ENCODE measurements at places on chromosomes 6 and 20.

DNA sequence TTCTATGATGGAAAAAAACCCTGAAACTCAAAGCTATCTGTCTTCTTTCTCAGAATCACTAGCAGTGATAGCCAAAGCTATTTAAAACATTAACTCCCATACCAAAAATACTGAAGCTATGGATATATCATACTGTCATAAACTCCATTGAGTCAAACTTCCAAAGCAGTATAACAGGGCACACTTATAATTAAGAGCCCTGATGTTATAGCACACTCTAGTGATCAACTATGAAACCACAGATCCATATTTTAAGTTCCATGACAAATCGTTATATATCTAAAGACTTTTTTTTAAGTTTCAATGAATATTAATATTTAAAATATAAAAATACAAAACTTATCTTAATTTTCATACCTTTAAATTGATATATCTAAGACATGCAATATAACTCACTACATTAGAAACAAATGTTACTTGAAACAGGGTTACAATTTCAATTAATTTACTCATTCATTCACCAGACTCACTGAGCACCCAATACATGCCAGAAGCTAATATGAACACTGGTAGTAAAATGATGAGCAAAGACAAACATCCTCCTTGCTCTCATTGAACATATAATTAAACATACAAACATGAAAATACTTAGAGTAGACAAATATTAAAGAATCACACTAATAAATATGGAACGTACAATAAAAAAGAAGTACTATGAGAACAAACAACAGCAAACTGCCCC lies 69.3 kb downstream of the IBTK start:
- no peak for DNase-seq

DNA sequence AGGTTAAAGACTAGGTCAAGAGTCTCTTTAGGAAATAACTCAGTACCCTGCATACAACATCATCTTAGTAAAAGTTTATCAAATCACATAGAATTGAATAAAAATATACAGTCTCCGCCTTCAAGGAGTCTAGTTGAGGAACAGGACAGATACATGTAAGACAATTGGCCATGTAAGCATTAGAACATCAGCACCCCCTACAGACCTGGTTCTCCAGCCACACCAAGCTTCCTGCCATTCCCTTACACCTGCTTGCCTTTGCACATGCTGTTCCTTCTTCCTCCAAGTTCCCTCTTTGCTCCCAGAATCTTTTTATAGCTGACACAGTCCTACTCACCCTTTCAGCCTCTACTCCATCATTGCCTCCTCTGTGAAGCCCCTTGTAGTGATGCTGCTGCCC lies 187.8 kb upstream of the LRFN2 start:
- no peak for DNase-seq

GRCh38 chr6:14765721-14766390 lies 480.0 kb upstream of the JARID2 start:
- DNase-seq = no peak

GRCh38 chr6:87738744-87739143 lies 36.7 kb upstream of the AKIRIN2 start:
- no peak for DNase-seq

DNA sequence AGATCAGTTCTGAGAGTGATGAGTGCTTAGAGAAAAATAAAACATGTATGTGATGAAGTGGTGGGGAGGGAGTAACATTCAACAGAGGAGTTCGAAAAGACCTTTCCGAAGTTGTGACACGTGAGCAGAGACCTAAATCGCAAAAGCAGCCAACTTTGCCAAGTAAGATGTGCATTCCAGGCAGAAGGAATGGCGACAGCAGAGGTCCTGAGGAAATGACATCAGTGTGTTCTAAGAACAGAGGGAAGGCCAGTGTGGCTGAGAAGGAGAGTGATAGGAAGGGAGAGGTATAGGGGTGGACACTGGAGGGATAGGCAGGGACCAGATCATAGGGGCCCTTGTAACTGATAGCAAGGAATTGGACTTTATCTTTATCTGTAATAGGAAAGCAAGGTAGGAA lies 51.3 kb downstream of the ADAT2 start:
- no peak for DNase-seq

- DNase-seq = no peak
Observed at GRCh38 chr6:34317172-34317477, 68.3 kb upstream of the SMIM29 start.

DNA sequence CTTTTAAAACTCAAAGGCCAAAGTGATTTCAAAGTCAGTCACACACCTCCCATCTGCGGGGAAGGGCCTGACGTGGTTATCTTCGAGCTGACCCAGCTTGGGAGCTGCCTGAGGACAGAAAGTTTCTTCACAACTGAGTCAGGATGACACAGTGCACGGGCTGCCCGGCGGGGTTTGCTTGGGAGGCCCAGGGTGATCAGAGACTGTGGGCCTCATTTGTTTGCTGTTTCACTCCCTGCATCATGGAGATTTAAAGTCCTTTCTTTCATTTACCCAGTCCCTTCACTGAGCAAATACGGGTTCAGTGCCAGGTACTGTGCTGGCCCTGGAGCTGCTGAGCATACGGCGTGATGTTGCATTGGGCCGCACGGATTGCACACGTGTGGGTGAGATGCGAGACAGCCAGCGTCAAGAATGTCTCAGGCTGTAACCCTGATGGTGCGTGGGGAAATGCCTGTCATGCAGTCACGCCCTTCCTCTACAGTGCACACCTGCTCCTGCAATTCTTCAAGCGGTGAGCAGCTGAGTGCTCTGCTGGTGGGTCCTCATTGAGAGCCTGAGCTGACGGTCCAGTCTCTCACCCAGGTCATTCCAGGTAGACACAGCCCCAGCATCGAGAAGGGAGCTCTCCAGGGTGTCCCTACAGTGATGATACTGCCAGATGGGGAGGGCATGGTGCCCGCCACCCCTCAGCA lies 82.7 kb upstream of the PMEPA1 start:
- DNase-seq = no peak

- DNase-seq = peak; percentile 15
Observed at GRCh38 chr20:57657535-57658446, 37.6 kb upstream of the ZBP1 start.

- no peak for DNase-seq
Observed at GRCh38 chr20:62269378-62269777, 31.1 kb downstream of the OSBPL2 start.

GRCh38 chr20:2231701-2232100 lies 64.1 kb upstream of the TGM3 start:
- no peak for DNase-seq

- no peak for DNase-seq
Observed at GRCh38 chr20:24743641-24744040, 205.4 kb upstream of the CST7 start.

GRCh38 chr20:14715400-14715799 lies 378.0 kb upstream of the FLRT3 start:
- DNase-seq = no peak

DNA sequence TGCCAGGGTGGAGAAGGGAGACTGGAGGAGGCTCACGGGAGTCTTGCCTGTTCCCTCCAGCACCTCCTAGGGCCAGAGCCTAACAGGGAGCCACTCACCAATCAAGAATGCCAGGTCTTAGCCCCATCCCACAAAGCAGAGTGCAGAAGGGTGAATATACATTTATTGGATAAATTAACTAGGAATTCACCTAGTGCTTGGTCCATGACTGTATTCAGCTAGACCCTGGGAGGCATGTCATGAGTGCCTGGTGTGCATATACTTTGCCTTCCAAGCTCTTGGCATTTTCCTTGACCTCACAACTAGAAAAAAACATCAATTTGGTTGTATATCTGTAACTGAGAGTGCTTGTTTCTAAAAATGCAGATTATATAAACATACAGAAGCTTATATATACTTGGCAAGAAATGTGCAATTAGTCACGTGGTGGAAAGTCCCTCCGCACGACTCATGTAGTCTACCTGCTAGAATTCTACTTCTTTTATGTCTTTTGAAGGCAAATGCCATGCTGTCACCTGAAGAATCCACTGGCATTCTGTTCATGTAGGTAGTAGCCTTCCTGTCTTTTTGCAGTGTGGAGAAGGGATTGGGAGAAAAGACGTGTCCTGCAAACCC lies 991.0 kb downstream of the KIF16B start:
- DNase-seq = no peak

- DNase-seq = no peak
Observed at GRCh38 chr6:76347539-76347938, 275.1 kb upstream of the IMPG1 start.

GRCh38 chr6:75849329-75850025 lies 100.4 kb downstream of the MYO6 start:
- DNase-seq = peak; percentile 8

DNA sequence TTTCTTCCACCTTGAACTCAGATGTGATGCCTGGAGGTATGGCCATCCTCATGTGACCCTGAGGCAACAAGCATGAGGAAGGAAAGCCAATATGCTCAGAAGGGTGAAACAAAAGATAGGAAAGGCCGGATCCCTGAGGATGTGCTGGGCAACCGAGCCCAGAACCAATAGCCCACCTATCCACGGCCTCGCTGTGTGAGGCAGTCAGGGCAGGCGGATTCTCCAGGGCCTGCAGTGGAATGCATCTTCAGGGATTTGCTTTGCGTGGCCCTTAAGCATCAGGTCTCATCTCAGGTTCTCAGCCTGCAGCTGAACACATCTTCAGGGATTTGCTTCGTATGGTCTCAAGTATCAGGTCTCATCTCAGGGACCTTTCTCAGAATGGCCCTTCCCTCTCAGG lies 139.8 kb downstream of the ANKRD60 start:
- DNase-seq = no peak

DNA sequence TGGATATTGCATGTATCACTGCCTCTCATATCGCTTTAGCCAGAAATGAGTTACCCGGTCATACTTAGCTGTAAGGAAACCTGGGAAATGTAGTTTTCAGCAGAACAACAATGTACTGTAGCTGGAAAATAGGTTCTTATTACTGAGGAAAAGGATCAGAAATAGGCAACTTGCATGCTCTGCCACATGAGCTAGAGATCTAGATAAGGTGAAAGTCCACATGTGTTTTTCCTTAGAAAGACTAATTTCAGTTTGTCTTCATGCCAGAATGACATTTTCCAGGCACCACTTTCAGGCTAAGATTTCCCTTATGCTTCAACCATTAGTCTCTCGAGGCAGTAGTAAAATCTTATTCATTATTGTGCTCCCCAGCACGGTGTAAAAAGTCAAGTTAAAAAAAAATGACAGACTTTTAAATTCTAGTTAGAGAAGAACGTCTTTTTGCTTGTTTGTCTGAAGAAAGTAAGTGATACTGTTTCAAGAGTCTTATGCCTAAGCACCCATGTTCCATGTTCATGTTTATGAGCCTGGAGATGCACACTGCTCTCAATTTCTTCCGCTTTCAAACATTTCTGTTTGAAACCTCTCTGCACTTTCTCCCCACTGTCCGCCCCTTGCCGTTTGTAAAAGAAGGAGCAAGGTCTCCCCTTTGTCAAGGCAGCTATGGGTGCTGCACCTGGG lies 67.6 kb downstream of the ZNF831 start:
- DNase-seq = no peak

DNA sequence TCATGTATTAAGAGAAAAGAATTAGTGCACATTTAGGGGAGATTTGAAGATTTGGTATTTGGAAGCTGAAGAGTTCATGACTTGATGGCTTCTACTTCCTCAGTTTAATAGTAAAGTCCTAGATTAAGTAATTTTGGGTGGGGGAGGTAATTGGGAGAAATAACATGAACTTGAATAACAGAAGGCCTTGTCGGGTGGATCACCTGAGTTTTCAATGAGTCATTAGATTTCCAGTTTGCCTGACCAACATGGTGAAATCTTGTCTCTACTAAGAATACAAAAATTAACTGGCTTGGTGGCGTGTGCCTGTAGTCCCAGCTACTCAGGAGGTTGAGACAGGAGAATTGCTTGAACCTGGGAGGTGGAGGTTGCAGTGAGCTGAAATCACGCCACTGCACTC lies 181.0 kb downstream of the GJA1 start:
- DNase-seq = no peak

GRCh38 chr20:53736757-53737395 lies 143.2 kb upstream of the ZNF217 start:
- peak; percentile 45 for DNase-seq

- DNase-seq = no peak
Observed at GRCh38 chr6:53648184-53648943, 17.2 kb downstream of the KLHL31 start.

- no peak for DNase-seq
Observed at GRCh38 chr6:25504661-25505060, 147.4 kb upstream of the SCGN start.

DNA sequence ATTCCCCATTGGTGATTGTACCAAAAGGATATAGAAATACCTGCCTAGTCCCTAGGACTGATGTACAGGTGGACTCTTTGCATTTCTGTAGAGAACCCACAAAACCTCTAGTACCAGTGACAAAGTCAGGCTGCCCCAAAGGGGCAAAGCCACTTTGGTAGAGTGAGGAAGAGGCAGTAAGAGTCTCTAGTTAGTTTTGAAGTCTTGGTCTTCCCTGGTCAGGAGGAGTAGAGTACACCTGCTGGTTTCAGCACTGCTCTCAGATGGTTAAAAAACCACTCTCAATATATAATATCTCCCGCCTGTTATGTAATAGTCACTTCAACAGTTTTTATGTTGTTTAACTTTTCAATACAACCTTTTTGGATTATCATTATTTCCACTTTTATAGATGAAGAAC lies 344.9 kb downstream of the CDKAL1 start:
- no peak for DNase-seq

DNA sequence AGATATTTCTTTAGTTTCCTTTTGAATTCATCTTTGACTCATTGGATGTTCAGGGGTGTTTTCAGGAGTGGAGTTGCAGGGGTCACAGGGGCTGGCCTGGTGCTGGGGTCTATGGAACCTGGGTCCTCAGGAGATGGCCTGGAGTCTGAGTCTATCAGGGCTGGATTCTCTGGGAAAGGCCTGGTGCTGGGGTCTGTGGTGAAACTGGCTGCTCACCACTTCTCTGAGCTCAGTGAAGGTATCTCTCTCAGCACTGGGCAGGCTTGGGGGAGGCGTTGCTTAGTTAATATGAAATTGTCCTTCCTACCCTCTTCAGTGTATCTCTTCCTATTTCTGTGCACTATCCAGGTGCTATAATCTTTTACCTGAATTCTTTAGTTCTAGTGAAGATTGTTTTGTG lies 83.1 kb upstream of the SLC24A3 start:
- no peak for DNase-seq

GRCh38 chr6:19214231-19214630 lies 622.9 kb upstream of the ID4 start:
- DNase-seq = no peak

GRCh38 chr6:41735427-41736185 lies at the start of gene TFEB:
TFEB (minus strand) TSS chr6:41735608; CDS start chr6:41691213, 44,395 bp downstream.
- peak; percentile 98 for DNase-seq

DNA sequence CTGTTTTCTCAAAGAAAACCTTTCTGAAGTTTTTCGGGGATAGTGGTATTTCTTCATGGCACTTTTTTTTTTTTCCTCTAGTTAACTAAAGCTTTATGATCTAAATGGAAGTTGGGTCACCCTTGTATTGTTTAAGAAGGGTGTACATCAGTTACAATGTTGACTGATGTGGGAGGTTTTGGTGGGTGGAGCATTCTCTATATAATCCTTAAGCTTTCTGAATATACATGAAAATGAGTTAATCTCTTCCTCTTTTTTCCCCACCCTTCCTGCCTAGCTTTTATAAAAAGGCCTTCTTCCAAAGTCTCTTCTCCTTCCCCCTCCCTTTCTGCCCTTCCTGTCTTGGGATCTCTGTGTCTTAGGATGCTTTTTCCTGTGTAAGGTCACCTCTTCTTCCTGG lies 47.2 kb downstream of the DHX35 start:
- no peak for DNase-seq

All from Calu3 (cell line).